ENCODE measurements at places on chromosomes 1 and 21.

GRCh38 chr1:172145231-172145651 is 275.2 kb upstream of the C1orf105 start:
- peak; percentile 83 for DNase-seq

GRCh38 chr1:31436596-31437432 is 23.8 kb downstream of the SERINC2 start:
- peak; percentile 17 for DNase-seq

DNA sequence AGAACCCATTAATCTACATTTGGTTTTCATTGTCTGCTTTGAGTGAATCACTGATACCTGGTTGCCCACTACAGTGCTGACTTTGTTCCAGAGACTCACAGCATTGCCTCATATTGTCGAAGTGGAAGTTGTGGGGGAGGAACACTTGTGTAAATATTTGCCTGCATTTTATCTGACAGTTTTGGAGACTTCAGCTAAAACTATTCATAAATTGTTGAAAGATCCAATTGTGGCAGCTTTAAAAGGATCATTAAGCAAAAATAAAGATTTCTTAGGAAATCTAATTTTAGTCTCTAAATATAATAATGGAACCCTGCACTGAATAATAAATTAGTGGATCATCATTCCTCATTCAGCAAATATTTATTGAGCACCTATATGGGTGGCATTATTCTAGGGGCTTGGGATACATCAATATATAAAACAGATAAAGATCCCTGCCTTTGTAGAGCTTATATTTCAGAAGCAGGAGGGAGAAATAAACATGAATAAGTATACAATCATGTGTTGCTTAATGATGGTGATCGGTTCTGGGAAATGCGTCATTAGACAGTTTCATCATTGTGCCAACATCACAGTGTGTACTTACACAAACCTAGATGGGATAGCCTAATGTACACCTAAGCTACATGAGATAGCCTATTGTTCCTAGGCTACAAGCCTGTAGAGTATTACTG is 73.5 kb downstream of the OSBPL9 start:
- peak; percentile 84 for DNase-seq

GRCh38 chr1:45879885-45880598 is 76.6 kb downstream of the MAST2 start:
- DNase-seq, result no peak

GRCh38 chr1:10867914-10868598 is 71.6 kb upstream of the CASZ1 start:
- peak; percentile 18 for DNase-seq

DNA sequence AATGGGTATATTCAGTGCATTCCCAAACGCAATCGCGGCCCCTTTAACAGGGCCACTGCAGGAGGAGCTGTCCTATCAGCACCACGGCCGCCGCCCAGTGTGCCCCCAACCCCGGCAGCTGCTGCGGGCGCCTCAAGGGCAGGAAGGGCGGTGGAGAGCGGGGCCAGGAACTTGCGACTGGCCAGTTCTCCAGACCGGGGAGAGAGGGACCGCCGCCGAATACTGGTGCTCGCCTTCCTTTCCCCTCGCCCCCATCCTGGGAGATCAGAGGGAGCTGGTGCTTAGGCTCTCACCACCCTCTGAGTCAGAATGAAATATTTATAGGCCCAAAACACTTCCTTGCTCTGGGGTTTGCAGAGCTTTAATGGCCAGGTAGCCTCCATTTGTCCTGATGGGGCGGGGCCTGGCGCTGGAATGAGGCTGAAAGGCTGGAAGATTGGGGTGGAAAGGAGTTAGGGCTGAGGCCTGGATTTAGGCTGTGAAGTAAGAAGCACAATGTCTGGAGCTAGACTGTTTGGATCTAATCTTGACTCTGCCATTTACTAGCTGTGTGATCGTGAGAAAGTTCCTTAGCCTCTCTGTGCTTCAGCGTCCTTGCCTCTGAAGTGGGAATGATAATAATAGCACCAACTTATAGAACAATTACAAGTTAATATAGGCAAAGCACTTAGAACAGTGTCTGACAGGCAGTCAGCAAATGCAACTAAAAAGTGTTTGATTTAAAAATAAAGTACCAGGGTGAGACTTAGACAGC is 75.5 kb downstream of the NAV1 start:
- no peak for DNase-seq

- no peak for DNase-seq
These were observed 49.3 kb downstream of the ZNF678 start for GRCh38 chr1:227612658-227613057.

DNA sequence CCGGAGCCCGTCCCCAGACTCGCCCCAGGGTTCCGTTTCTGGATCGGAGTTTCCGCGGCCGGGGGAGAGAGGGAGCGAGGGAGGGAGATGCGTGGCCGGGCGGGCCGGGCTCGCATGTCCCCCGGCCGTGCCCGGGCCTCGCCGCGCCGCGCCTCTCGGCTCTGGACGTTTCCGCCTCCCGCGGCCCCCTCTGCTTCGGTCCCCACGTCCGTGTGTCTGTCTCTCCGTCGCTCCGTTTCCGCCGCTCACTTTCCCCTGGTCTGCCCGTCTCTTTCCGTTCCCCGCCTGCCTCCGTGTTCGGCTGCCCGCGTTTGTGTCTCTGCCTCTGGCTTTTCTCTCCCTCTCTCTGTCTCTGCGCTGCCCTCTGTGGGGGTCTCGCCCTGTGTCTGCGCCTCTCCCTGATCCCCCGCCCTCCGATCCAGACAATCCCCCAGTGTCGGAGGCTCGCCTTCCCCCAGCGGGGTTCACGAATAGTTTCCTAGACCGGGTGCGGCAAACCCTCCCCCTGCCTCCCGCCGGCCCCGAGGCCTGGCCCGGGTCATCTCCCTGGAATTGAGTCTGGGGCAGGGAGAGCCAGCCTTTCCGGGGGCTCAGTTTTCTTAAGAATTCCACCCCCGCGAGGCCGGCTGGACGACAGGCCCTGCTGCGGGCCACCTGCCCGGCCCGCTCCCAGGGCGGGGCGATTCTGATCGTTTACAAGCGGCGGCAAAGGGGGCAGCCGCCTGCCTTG is 735 bp downstream of the NBL1 start:
- DNase-seq, result peak; percentile 64

DNA sequence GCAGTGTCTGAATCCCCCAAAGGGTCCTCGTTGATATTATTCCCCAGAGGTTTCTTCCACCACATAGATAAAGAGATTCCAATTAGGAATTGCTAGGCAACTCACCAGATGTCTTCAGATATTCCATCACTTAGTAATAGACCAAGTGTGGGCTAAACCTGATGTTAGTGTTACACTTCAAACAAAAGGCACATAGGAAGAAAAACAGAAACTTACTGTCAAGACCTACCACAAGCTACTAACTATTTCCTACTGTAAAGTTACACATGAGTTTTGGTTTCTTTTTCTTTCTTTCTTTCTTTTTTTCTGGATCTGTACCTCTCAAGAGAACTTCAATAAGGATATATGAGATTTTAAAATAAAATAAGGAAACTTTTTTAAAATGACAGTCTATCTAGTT is 879.1 kb upstream of the NEGR1 start:
- no peak for DNase-seq

DNA sequence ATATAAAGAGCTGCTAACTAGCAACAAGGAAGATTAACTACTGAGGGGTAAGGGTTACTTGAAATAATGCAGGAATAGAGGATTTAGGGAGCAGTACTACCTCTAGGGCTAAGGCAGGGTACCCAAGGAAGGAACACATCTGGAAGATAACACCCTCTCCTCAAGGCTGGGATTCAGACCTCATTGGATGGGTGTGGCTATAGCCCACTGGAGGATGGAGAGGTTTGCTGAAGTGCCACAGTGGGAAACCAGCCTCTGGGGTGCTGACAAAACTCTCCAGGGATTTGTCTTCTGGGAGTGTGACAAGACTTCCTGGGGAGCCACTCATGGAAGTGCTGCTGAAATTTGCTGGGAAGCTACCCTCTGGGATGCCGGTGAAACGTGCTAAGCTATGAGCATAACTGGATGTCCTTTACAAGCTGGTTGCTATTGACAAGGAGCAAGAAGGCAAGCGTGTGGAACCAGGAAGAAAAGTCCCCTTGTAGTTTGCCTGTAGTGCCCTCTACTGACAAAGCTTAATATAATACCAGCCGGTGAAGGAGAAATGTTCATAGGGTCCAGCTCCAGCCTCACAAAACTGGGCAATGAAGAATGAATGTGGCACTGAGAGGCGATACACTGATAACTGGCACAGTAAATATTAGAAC is 122.8 kb upstream of the USP24 start:
- peak; percentile 74 for DNase-seq

GRCh38 chr1:229325853-229326487 is 16.9 kb downstream of the CCSAP start:
- no peak for DNase-seq

GRCh38 chr1:53406551-53407235 is 52.5 kb upstream of the DMRTB1 start:
- no peak for DNase-seq

- no peak for DNase-seq
These were observed 81.3 kb upstream of the DUSP10 start for GRCh38 chr1:221823149-221823548.

- no peak for DNase-seq
These were observed 101.7 kb downstream of the PHTF1 start for GRCh38 chr1:113657556-113658063.

DNA sequence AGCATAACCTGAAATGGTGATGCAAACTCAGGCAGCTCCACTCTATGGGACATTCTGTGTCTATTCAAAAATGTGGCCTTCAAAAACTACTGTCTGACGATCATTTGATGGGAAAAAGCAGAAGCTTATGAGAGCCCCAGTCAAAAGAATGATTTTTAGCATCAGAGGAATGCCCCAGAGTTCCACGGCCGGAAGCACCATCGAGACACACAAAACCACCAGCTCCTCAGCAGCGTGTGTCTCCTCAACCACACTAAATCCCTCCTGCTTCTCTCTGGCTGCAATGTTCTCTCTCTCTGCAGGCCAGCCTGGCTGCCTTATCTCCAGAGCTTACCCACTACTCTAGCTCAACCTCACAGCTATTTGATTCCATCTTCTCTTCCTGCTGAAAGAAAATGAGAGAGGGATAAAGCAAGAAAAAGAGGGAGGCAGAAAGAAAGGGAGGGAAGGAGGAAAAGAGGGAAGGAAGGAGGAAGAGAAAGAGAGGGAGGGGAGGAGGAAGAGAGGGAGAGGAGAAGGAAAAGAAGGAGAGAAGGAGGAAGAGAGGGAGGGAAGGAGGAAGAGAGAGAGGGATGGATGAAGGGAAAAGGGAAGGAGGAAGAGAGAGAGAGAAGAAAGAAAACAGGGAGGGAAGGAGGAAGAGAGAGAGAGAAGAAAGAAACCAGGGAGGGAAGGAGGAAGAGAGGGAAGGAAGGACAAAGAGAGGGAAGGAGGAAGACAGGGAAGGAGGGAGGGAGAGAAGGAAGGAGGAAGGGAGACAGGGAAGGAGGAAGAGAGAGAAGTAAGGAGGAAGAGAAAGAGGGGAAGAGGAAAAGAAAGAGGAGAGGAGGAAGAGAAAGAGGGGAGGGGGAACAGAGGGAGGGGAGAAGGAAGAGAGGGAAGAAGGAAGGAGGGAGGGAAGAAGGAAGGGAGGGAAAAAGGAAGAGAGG is 33.5 kb upstream of the LAPTM5 start:
- no peak for DNase-seq

DNA sequence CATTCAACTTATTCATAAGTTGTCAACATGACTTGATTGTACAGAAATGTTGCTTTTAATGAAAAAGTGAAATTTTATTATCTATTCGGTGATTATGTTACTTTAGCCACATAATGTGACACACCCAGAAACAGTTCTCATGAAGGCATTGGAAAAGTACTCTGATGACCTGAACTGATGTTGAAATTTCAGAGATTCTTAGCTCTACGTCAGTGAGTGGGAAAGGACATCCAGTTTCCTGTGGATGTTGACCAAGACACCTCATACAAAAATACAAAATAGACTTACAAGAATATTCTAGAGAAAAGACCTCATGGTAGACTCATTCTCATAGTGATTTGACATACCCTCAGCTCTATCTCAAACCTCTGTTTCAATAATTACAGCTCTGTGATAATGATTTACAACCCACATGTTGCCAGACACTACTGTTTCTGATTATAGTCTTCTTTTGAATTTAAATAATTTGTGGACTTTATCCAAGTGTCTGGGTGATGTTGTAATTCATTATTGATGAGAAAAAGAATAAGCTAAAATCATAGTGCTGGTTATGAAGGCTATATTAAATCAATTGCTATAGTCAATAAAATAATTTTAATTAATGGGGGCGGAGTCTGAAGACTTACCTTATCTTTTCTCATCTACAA is 37.3 kb downstream of the KCNK2 start:
- DNase-seq, result peak; percentile 54

DNA sequence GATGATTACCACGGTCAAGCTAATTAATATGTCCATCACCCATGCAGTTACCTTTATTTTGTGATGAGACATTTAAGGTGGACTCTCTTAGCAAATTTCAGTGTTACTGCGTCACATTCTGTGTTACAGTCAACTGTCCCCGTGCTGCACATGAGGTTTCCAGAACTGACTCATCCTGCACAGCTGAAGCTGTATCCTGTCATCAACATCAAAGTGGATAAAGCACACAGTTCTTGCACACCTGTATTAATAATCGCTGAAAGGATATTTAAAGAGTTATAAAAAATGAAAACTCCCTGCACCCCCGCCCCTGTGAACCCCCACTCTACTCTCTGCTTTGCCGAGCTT is 3.4 kb upstream of the KRTAP10-5 start:
- DNase-seq, result no peak

GRCh38 chr21:38048167-38048566 is 131.9 kb upstream of the KCNJ6 start:
- no peak for DNase-seq

GRCh38 chr1:35931446-35932157 is 697 bp downstream of the AGO3 start:
- DNase-seq, result peak; percentile 22

DNA sequence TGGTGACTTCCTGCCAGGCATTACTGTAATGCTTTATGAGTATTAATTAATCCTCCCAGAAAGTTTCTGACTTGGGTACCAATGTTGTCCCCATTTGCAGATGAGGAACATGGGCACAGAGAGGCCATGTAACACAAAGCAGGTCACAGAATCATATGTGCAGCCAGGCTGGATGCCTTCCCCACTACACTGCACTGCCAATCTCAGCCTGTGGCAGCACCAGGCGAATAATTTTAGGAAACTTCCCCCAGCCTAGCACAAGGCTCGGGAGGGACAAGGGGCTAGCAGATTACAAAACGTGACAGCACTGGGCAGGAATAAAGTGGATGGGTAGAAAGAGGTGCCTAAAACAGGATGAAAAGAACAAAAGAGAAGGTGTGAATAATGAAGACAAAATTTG is 331.7 kb upstream of the PROX1 start:
- DNase-seq, result no peak

DNA sequence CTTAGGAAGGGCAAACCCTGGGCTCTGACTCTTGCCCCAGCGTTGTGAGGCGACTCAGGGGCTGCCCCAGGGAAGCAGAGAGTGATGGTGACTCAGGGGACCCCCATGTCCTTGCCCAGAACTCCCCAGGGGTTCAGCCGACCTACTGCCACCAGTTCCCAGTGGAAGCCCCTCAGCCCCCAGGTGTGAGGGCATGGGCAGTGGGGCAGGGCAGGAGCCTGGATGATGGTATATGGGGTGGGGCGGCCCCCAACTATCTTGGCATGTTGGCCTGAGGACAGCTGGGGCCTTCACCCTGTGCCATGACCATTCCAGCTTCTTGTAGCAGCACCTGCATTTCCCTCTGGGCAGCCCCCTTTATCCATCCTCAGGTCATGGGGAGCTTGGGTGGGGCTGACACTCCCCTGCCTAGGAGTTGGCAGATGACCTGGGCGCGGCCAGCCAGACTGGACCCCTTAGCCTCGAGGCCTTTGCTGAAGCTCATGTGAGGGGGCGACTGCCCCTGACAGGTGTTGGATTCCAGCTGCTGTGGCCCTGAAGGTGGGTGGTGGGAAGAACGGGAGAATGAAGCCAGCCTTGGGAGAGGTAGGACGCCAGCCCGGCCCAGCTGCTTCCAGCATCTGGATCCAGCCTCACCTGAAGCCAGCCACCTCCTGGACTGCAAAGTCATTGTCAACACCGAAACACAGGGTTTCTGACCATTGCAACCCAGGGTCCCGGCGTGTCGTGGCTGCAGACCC is 1.8 kb upstream of the FNDC10 start:
- DNase-seq, result no peak

Measured in foreskin fibroblast (primary cell).